ENCODE measurements at places on chromosomes 11 and 22.

GRCh38 chr11:30346068-30346688, 23.3 kb downstream of the ARL14EP start:
- peak; percentile 60 for DNase-seq

GRCh38 chr11:38594895-38595294, 1996.9 kb upstream of the RAG2 start:
- DNase-seq: no peak

DNA sequence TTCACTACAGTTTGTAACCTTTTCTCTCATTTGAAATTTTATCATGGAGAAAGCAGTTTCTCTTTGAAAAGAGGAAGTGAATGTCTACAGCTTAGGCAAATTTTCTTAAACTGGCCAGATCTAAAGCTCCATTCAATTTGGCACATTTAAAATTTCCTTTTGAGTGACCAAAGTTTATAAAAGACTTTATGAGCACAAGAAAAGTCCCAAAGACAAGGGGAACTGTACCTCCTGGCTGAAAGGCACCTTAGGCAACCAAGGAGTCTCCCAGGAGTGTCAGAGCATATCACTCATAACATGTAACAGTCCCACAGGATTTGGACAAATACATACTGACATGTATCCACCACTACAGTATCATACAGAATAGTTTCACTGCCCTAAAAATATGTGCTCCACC, 41.3 kb downstream of the NARS2 start:
- no peak for DNase-seq

DNA sequence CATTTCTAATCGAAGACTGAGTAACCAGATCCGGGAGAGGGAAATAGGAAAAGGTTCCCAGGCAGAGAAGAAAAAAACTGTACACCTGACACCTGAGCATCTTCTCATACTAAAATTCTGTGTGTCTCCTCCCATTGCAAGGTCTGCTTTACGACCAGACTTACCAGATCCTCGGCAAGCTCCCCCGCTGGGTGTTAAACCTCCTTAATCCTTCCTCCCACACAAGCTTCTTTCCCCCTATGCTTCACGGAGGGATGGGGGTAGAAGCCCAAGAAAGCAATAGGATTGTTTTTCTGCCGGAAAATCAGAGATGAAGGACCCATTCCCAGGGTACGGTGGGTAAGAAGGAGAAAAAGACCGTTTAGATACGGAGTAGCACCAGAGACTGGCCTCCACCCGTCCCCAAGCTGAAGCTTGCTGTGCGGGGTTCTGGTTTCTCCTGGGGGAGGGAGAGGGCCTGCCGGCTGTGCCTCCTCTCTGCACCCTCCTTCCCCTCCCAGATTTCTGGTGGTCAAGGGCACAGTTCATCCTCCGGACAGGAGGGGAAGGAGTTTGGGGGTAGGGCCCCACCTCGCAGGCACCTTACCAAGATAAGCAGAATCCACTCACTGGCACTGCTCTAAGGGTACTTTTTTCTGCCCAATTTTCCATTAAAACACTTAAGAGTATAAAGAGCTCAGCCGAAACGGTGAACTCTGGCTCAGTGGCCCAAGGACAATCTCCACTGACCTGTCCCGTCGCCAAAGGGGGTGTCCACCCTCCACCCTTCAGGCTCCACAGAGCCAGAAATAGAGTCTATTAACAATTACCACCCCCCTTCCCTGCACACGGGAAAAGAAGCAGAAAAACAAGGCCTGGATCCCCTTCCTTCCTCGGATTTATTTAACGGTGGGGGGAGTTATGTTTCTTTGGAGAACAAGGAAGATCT, 1.2 kb downstream of the TOB2 start:
- peak; percentile 29 for DNase-seq

GRCh38 chr22:17792299-17792698, 18.0 kb upstream of the BID start:
- no peak for DNase-seq

DNA sequence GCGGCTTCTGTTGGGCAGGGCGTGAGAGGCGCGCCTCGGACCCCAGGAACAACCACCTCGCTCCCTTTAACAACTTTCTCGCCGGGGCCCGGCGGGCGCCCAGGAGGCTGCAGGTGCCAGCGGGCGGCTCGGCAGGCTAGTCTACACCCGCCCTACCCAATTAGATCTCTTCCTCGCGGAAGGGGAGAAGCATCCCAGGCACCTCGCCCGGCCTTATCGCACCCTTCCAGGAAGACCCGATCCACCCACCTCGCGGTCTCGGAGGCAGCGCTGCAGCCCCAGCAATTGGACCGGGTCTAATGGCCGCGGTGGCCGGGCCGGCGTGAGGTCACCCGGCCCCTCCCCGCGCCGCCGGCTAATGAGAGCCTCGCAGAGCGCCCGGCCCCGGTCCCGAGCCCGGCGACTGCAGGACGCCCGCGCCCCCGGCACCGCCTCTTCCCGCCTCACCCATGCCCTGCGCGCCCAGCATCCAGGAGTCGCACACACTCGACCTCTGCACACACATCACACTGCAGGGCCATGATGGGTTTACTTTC, at the start of gene PLAAT3:
TSS of gene PLAAT3 (minus strand) at position 298 of the 536 bp plus-strand sequence. CDS start 419 bp downstream, outside the sequence.
- peak; percentile 83 for DNase-seq

DNA sequence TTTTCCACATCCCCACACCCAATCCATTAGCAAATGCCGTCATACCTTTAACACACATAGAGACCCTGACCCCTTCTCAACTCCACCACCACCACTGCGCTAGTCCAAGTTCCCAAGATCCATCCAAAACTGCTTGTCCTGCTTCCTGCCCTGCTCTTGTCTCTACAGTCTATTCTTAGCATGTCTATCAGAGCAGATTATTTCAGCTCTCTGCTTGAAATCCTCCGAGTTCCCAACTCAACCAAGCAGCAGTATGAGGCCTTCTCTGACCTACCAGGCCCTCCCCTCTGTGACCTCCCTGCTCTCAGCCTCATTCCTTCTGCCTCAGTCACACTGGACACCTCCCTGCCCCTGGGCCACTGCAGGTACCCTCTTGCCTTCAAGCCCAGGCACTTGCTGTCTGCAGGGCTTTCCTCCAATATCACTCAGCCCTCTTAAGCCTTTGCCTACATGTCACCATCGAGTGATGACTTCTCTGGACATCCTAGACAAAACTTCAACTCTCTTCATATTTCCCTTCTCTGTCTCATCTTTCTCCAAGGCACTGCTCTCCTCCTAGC, 134.6 kb downstream of the SPATA19 start:
- DNase-seq: no peak

DNA sequence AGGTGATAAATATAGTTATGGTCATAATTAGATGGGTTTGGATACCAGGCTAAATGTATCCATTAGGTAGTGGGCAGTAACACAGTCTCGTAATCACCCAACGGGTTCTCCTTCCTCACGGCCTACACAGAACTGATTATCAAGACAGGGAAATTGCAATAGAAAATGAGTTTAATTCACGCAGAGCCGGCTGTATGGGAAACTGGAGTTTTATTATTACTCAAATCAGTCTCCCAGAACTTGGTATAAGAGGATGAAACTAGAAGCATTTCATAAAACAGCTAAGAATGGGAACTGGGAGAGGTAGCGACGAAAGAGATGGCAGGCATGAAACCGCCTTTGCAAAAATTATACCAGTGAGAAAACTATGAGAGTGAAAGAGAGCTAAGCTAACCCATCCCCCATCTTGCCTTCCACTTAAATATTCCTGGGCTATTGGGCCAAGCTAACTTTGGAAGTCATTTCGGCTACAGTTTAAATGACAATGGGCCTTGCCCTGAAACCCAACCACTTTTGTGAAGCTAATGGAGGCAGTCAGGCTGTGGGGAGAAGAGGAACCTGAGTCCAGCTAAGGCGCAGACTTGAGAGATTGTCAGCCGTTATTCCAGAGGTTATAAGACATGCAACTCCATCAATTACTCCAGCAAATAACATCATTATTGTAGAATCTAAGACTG, 29.6 kb downstream of the CTSC start:
- no peak for DNase-seq

DNA sequence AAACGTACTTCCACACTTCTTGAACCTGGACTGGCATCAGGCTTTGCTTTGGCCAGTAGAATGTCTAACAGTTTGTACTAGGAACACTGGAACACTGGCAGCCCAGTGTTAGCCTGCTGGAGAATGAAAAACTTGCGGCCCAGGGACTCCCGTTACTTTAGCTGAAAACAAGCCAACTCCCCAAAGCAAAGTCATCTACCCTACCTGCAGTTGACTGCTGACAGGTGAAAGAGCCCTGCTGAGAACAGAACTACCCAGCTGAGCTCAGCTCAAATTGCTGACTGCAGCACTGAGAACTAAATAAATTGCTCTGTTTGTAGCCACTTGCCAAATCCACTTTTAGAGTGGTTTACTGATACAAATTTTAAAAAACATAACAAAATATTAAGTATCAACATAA, 342.5 kb downstream of the LRRC4C start:
- DNase-seq: no peak

DNA sequence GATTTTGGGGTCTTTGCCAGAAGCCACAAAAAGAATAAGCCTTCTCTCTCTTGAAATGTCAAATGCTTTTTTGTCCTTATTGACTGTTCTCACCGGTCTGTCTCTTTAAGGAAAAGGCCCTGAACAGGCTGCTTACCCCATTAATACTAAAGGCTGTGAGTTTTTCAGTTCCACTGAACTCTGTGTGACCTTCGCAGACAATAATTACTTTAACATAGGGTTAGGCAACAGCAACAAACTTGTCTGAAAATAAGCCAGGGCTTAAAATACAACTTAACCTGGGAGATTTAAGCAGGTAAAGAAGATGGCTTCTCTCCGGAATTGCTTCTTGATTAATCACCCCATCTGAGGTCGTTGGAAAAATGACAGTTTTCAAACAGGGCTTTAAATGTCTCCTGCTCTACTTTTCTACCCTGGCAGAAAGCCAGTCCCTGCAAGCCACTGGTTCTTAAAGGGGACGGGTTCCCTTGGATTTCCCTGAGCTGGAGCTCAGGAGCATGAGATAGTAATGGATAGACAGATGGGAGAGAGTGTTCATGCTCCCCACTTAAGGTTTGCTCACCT, 69.4 kb downstream of the ARL14EP start:
- DNase-seq: peak; percentile 71

DNA sequence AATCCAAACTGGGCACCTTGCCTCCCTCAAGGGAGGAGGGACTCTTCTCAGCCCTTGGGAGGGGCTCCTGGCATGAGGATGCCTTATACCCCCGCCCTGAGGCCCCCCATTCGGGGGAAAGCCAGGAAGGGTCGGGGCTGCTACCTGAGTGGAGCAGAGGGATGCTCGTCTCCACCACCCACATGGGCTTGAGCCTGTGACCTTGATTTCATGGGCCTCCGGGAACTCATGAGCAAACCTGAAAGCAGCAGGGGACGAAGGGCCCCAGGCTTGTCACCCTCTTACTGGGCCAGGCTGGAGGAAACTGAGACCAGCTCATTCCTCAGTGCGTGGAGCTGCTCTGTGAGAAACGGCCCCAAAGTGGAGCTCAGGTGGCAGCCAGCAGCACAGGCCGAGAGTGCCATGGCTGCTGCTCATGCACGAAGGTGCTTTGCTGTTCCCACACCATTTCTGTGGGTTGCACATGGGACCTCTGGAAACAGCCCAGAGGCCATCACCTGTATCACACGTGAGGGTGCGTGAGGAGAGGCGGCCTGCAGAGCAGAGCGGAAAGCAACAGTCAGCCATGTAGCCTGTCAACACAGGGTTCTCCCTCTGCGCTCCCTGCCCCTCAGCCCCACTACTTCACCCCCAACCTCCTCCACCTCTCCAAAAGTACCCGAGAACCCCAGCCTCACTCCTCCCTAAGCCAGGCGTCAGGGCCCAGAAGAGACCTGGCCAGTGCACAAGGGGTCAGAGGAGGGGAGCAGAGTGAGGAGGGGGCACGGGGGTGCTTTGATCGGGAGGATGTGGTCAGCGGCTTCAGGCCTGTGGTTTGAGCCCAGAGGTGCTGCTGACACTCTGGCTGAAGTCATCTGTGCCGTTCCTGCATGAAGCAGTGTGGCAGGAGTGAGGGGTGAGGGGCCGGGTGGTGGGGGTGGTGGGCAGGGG, 14.1 kb upstream of the IL2RB start:
- no peak for DNase-seq

- DNase-seq: peak; percentile 83
Observed at GRCh38 chr11:2929531-2929949, 320 bp upstream of the PHLDA2 start.

GRCh38 chr11:35997902-35998520, 54.1 kb downstream of the LDLRAD3 start:
- no peak for DNase-seq

DNA sequence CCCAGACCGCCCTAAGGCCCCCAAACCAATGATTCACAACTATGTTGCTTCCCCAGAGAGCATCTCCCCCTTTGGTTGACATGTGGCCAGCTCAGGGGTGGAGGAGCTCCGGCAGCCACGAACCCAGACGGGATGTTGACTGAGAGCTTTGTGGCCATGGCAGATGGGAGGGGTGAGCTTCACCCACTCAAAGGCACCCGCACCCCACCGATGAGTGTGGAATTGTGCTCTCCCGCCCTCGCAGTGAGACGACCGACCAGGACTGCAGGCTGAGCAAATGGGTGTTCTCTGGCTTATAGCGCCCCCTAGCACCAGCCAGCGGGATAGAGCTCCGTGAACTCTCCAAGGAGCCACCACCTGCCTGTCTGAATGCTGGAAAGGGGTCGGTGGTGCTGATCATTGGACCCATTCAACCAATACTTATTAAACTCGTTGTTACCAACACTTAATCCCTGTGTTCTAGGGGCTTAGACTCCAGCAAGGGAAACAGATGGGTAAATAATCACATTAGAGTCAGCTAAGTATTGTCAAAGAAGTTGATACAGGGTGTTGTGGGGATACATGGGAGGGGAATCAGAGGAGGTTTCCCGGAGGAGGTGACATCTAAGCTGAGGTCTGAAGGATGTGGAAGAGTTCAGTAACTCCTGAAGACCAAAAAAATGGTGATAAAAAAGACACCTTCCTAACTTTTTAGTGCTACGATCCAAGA, 4.5 kb upstream of the TIMP3 start:
- DNase-seq: peak; percentile 54

DNA sequence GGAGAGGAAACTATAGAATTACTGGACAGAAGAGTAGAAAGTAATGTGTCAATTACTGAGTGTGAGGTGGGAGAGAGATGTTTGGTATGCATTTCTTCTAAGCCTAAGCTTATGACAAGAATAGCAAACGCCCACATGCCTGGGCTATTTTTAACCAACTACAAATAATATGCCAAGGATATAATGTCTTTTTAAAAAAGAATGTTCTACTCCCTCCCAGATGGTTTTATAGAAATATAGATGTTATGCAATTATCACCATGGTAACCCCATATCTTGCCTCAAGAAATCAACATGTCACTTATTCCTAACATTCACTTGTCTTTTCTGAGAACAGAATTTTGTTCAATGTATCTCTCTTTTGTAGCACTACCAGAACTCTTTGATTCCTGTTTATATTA, 996.7 kb upstream of the CHORDC1 start:
- no peak for DNase-seq

- no peak for DNase-seq
Observed at GRCh38 chr11:47130543-47130942, 46.1 kb downstream of the ARFGAP2 start.
